Brain microvascular endothelial cell (primary cell): ENCODE measurements at places on chromosomes 12 and 14.
A peak's percentile ranks its signal among the peaks of the same experiment; 100 is the strongest.

DNA sequence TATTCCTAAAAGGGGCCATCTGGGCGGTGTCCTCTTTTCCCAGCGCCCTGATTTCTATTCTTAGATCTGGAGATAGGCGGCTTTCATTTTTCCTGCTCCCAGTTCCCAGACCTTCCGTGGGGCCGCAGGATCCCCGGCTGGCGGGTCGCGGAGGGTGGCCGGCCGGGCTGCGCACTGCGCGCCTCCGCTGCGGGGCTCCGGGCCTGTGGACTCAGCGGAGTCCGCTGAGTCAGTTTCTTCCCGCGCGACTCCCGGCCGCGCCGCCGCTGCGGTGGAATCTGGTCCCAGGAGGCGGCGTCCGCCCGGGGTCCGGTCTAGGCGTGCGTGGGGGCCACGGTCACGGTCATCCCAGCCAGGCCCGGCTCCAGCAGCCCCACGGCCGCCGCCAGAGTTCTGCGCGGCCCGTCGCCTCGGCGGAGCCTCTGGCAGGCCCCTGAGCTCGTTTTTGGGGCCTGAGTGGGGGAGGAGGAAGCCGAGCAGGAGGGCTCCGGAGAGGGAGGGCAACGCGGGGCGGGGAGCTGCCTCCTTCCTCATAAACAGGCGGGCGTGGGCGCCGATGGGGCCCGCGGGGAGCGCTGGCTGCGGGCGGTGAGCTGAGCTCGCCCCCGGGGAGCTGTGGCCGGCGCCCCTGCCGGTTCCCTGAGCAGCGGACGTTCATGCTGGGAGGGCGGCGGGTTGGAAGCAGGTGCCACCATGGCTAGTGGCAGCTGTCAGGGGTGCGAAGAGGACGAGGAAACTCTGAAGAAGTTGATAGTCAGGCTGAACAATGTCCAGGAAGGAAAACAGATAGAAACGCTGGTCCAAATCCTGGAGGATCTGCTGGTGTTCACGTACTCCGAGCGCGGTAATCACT lies at the start of gene LRRK2:
Gene LRRK2 (plus strand): TSS at position 559 of the 853 bp plus-strand sequence. CDS start 135 bp downstream, at position 694.
- DNase-seq, result peak; percentile 1

- DNase-seq, result no peak
Measured at GRCh38 chr12:11894890-11895289, 175.8 kb upstream of the BCL2L14 start.

GRCh38 chr12:71353607-71354006 lies 86.0 kb upstream of the LGR5 start:
- no peak for DNase-seq

- peak; percentile 20 for DNase-seq
Measured at GRCh38 chr14:50018201-50018932, 98.0 kb downstream of the VCPKMT start.
